ENCODE measurements at places on chromosomes 16 and 17. TPM values are rescaled to one million over a fixed set of nuclear protein-coding genes. Genes with fewer than 3 reads are reported as not detected.

Gene VASN
- 57.5 TPM for polyA plus RNA-seq

Gene MYLK3
- 1.8 TPM for polyA plus RNA-seq

Gene AHSP
- 5.5 TPM for polyA plus RNA-seq

Gene NPIPA8
- polyA plus RNA-seq: 1.4 TPM

Gene PARD6A
- polyA plus RNA-seq: 3.4 TPM

Gene SOST
- 45.9 TPM for polyA plus RNA-seq

Gene CTF1
- 7.8 TPM for polyA plus RNA-seq

Gene ABCC12
- 0.03 TPM for polyA plus RNA-seq

Gene PDPR
- polyA plus RNA-seq: 49.3 TPM

Measured in renal cortex interstitium (tissue), 15 donors.